Central memory CD4-positive, alpha-beta T cell (primary cell): ENCODE measurements at places on chromosomes 3 and 15.

GRCh38 chr15:49644364-49644794 lies 23.5 kb downstream of the DTWD1 start:
- DNase-seq, result no peak

DNA sequence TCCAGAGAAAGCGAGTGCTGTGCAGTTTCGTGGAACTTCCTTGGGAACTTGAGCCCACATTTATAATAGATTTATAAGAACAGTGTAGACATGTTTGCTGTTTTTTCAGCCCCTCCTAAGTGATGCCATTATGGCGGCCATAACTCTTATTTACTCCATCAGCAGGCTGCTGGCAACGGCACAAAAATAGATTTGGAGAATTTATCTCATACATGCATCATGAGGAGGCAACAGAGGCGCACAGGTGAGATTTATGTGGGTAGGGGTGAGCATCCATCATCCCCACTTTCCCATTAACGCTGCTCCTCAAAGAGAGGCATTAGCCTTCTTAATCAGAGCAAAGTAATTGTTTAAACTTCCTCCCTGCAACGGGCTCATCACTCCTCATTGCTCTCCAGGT lies 182.5 kb downstream of the RAB11A start:
- no peak for DNase-seq

GRCh38 chr3:56415652-56416051 lies 52.6 kb downstream of the ERC2 start:
- no peak for DNase-seq

- no peak for DNase-seq
Measured at GRCh38 chr15:65460741-65461347, 38.1 kb upstream of the IGDCC4 start.

- DNase-seq, result no peak
Measured at GRCh38 chr3:30581982-30582381, 24.4 kb upstream of the TGFBR2 start.

DNA sequence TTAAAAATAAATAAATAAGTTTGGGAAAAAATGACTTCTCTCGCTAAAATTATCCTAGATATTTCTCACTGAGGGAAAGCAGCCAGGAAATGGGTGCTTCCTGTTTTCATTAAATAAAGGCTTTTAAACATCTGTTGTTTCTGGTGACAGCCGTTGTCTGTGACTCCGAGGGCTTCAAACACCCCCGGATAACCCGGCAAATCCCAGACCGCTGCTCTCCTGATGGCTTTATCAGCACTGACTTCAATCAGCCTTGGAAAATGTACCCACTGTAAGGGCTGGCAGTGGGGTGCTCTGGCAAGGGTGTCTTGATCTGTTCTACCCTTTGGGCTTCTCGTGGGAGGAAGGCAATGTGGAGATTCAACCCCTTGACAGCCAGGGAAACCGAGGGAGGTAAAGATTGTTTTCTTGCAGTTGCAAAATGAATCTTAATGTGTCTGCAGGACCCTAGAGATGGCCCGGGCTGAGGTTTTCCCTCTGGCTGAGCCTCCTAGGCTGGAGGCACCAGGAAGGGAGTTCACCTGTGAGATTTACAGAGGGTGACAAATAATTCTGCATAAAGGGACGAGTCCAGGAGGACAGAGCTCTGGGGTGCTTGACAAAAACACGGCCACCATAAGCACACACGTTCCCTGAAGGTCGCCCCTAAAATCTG lies 33.6 kb upstream of the SEC13 start:
- no peak for DNase-seq

- DNase-seq, result no peak
Measured at GRCh38 chr15:40437752-40438687, 2.7 kb upstream of the BAHD1 start.

- peak; percentile 52 for DNase-seq
Measured at GRCh38 chr3:160941885-160942494, 163.2 kb downstream of the B3GALNT1 start.

DNA sequence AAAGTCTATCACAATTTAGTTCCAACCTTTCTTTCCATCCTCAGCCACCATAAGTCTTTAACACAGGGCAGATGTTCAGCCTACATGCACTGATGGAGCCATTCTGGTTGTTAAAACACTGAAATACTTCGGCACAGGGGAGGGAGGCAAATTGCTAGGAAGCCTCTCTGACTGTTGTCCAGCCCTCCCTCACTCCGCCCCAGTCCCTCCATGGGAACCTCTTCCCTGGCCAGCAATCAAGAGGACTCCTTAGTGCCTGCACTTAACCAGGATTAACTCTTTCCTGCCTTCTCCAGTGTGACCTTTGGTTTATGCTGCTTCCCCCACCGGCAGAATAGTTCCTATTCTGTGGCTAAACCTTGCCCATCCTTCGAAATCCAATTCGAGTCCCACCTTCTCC lies 47.0 kb upstream of the USP3 start:
- DNase-seq, result no peak

DNA sequence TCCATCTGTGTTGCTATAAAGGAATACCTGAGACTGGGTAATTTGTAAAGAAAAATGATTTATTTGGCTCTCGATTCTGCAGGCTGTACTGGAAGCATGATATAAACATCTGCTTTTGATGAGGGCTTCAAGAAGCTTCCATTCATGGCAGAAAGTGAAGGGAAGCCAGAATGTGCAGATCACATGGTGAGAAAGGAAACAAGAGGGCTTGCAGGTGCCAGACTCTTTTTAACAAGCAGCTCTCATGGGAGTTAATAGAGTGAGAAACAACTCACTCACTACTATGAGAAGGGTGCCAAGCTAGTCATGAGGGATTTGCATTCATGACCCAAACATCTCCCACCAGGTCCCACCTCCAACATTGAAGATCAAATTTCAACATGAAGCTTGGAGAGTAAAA lies 247.2 kb downstream of the ZIC4 start:
- no peak for DNase-seq

GRCh38 chr15:60928210-60928609 lies 300.9 kb downstream of the RORA start:
- DNase-seq, result no peak

GRCh38 chr15:43927203-43927602 lies 100.4 kb downstream of the WDR76 start:
- DNase-seq, result no peak

DNA sequence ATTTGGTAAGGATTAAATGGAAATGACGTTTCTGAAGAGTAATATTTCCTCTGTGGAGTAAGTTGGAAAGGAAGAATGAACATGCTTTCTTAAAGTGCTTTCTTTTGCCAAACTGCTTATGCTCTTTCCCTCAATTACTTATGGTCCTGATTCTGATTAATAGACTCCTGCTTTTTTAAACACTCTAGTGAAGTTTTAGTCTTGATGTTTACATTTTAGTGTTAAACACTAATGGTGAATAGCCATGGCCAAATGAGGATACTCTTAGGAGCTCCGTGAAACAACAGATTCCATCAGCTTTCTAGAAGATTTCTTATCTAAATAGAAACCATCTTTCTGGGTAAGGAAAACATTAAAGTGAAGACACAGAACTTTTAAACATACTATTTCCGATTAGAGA lies 117.6 kb downstream of the P3H2 start:
- DNase-seq, result no peak

DNA sequence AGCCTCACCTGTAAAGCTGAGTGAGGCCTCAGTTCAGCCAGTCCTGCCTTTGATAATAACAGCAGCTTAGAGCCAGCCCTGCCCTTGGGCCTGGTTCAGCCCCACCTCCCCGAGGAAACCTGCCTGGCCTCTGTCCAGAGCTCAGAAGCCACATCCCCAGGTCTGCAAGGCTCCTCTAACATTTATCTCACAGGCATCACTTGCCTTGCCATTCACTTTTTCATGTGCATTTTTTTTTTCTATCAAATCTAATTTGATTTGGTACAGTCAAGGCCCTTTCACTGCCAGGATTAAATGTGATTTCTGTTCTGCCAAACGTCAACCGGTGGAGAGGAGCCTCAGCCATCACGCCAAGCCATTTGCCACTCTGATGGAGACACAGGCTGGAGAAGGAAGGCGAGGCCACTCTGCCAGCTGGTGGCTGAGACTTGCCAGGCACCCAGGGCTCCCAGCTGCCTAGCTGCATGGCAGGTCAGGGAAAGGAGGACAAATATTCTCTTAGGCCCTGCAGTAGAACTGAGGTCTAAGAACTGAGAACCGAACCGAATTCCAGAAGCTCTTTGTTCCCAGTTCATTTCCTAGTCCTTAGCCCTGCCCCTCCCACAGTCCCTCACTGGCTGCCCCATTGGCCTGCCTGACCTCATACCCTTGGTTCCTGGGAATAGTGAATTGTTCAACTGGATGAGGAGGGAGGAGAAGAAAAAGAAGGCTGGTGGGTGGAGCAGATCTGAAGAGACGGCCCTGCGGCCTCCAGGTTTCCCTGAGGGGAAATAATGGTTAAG lies 76.4 kb downstream of the SPSB4 start:
- DNase-seq, result no peak

DNA sequence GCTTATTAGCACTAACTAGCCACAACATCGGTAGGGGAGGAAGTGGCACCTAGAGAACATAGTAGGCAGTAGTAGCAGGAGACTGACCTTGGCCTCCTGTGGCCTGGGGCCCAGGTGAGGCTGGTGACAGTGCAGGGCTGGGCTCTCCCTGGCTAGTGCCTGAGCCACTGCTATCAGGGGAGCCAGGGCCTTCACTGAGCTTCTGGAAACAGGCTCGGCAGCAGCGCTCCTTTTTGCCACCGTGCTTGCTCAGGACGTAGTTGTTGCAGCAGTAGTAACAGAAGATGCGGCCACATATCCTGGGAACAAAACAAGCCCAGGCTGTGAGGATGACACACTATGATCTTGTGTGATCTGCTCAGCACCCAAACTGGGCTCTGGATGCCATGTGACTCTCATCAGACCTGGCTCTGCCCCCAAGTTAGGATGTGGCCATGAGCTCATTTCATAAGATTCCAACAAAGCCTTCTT lies 15.1 kb downstream of the CXCR6 start:
- DNase-seq, result no peak

DNA sequence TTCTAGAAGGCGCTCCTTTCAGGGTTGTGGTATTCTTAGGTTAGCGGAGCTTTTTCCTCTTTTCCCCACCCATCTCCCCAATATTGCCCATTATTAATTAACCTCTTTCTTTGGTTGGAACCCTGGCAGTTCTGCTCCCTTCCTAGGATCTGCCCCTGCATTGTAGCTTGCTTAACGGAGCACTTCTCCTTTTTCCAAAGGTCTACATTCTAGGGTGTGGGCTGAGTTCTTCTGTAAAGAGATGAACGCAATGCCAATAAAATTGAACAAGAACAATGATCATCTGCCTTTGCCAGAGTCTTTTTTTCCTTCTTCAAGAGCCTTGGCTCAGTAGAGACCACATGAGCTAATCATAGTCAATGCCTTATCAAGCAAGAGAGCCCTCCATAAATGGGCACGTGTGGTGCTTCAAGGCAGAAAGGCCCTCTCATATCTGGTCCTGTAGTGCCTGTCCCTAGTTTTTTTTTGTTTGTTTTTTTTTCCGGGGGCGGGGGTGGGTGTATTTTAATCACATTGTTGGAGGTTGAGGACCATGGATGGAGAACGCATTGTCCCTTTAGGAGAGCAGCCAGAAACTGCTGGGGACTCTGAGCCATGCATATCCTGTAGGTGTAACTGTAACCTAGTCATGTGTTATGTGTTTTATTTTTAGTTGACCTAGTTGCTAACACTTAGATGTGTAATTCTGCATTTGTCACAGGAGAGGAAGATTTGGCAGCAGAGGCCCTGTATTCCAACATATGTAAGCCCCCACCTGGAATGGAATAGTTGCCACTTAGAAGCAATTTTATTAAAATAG lies 64.7 kb upstream of the ACAD9 start:
- no peak for DNase-seq

DNA sequence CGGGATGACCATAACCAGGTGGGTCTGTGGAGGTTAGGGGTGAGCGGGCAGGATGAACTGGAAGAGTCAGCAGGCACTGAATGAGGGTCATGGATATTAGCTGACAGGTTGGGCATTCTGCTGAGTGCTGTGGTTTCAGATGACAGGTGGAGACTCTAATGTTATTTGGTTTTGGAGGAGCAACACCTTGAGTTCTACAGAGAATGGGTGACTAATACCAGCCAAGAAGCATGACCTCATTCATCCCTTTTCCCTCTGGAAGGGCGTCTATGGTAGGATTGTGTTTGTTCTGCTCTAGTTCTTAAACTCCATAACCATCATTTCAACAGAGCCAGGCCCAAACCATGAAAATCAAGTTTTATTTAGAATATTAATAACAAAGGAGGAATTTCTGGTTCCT lies 550.7 kb upstream of the LMCD1 start:
- no peak for DNase-seq

DNA sequence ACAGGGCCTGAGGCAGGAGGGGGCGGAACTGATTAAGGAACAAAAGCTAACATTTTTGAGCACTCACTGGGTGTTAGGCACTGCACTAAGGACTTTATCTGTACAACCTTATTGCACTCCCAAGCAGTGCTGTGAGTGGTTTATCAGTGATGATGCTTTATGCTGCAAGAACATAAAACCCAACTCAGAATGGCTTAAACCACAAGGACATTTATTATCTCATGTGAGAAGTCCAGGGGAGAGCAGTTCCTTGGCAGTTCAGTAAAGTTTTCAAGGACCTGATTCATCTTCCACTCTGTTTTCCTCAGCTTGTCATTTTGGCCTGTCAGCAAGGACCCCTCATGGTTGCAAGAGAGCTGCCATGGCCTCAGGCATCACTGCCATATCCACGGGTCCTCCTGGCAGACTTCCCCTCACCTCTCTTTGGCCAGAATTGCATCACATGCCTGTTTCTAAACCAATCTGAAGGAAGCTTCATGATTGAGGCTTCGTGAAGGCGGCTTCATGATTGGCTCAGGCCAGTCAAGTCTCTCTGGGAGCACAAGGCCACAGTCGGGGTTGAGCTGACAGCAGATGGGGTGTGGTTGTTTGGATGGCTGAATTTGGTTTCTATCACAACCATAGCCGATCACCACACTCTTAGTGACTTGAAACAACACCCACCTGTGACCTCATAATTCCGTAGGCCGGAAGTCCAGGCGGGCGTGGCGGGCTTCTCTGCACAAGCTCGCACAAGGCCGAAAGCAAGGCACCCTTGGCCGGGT lies 15.8 kb downstream of the EFCC1 start:
- DNase-seq, result peak; percentile 68

DNA sequence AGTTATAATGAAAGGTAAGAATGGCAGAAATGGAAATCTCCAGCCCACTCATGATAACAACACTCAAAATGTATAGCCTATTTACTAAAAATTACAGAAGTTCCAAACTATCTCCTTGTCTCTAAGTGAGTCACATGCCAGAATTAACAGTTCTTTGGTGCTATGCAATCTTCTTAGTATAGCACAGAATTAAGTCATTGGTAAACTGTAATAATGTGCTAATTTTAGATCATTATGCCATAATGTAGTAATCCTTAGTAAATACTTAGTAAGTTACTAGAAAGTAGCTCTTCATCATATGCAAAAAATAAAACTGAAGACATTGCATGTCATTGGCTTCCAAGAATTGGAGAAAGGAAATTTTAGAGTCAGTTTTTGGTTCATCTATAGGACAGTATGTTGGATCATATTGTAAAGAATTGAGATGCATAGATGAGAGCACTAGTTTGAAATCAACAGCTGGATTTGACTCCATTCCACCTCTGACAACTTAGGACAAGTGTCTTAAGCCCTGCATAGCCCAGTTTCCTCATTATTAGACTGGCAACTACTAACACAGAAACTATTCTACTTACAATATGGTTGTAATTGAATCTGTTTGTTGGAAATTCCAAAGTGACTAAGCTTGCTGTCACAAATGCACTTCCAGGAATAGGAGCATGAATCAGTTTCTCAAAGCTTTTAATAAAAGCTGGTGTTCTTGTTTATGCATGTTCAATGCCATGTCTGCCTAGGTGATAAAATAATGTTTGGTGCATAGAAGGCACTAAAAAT lies 40.1 kb upstream of the CD47 start:
- DNase-seq, result no peak

GRCh38 chr3:104960579-104960978 lies 406.1 kb upstream of the ALCAM start:
- no peak for DNase-seq
